ENCODE measurements at places on chromosomes 5 and 9.
A peak's percentile ranks its signal among the peaks of the same experiment; 100 is the strongest.

DNA sequence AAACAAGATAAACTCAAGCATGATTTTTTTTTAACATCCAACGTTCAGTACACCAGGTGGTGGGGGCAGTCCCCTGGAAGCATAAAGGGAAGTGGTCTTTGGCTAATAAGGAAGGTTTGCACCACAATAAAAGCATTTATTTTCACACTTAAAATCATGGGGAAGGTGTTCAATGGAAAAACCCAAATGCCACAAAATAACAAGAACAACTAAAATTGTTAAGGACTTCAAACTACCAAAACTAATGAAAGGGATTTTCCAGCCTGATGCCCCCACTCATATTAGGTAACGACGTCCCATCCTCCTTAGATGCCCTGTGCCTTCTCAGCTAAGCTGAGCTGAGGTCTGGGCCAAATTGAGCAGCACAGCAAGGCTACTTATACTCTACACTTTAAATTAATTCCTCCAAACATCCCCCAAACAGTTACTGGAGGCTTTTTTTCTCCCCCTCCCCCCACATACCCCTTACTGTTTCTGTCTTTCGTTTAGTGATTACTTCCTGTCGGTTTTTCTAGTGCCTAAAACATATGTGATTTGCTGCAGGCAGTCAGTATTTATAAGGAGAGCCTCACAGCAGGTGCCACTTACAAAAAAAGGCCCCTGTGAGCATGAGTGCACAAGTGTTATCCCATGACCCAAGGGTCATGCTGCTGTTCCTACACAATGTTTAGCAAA is 259.7 kb upstream of the ZNF608 start:
- DNase-seq = no peak

GRCh38 chr5:109234381-109234780 is 175.4 kb downstream of the PJA2 start:
- no peak for DNase-seq

DNA sequence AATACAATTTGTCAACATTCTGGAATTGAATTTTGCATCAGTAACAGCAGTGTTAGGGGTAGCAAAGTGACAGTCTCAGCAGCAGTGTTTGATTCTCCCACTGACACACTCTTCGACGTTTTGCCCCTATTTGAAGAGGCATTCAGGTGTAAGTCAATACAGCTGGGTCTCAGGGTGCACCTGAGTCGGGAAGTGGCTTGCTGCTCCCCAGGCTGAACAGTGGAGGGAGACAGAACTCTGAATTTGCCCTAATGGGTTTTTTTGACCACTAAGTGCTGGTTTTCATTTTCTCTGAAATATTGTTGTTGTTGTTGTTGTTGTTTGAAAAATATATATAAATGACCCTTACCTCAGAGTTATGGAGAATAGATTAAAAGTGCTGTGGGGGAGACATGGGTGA is 223.2 kb downstream of the TLR4 start:
- no peak for DNase-seq

DNA sequence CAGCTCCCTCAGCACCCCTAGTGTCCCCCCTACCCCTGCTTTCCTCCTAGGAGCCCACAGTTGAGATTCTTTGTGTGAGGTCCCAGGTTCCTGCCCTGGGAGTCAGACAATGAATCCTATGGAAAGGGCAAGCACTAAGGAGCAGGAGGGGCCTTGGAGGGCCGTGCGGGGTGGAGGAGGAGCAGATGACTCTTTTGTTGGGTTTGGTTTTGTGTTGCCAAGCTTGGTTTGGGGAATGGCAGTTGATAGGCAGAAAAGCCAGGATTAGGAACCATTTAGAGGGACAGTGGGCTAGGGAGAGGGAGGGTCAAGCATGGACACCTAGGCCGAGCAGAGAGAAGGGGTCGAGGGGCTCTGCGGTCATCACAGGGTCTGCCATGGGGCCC is 61.6 kb upstream of the SPTLC1 start:
- DNase-seq = no peak

DNA sequence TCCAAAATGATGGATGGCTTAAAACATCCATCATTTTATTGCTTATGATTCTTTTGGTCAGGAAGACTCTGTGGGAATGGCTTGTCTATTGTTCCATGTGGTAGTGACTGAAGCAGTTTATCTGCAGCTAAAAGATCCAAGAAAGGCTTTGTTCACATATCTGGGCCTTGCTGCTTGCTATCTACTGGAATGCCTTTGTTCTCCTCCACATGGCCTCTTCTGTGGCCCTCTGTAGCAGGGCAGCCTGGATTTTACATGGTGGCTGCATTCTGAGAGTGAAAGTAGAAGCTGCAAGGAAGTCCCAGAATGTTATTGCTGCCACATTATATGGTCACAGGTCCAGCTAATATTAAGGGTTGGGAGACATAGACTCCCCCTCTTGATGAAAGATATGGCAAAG is 35.1 kb downstream of the DMXL1 start:
- no peak for DNase-seq

- DNase-seq = no peak
Observed at GRCh38 chr5:15236911-15237508, 263.0 kb upstream of the FBXL7 start.

DNA sequence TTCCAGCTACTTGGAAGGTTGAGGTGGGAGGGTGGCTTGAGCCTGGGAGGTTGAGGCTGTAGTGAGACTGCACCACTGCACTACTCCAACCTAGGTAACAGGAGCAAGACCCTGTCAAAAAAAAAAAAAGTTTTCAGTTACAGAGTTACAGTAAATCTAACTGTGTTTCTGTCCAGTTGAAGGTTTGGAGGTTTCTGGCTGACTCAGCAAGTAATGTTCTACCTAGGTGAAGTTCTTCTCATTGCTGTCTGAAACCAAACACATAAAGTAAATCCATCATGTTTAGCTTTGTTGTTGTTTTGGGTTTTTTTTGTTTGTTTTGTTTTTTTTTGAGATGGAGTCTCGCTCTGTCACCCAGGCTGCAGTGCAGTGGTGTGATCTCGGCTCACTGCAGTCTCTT is 7.9 kb upstream of the ANKHD1 start:
- no peak for DNase-seq

DNA sequence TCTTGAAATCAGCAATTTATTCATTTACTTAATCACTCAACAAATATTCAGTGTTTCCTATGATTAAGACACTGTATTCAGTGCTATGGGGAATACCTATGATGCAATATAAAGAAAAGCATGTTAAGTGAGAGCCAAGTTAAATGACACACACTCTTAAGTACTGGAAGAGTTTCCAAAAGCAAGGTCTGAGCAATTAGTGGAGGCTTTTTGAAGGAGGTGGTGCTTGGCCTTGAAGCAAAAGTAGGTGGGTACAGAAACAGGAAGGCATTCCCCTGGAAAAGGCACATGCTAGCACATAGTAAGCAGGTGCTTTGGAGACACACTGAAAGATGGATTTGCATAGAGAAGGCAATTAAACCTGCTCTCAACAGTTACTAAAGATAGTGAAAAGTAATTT is 4.0 kb downstream of the TSLP start:
- peak; percentile 91 for DNase-seq

DNA sequence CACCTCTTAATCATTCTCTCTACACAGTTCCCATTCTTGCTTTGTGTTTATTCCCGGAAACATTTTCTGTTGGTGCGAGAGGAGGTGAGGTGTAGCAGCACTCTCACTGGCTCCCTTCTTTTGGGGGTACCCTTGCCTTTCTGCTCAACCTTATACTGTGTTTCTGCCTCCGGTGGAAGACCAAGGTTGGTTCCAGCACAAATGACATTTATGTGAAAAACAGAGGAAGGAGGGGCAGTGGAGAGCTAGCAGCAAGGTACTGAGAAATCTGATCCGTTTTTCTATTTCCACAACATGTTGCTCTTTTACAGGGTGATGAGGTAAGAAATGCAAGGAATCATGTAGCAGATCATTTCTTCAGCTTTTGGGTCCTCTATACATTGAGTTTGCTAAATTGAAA is 648.0 kb upstream of the DMAC1 start:
- DNase-seq = no peak

GRCh38 chr9:137286975-137287383 is 9.5 kb downstream of the TOR4A start:
- no peak for DNase-seq

- DNase-seq = no peak
Observed at GRCh38 chr9:71571186-71571585, 197.1 kb downstream of the CEMIP2 start.

- DNase-seq = no peak
Observed at GRCh38 chr5:2557435-2557834, 194.0 kb downstream of the IRX2 start.

DNA sequence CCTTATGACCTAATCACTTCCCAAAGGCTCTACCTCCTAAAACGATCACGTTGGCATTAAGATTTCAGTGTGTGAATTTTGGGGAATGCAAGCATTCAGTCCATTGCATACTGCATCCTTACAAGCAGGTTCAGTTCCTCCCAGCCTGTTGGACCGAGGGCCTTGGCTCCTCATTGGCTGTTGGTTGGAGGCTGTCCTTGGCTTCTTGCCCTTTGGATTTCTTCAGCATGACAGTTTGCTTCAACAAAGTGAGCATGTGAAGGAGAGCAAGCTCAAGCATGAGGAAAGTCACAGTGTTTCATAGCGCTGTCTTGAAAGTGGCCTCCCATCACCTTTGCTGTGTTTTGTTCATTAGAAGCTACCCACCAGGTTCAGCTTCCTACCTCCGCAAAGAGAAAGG is 109.5 kb downstream of the GADD45G start:
- peak; percentile 13 for DNase-seq

- no peak for DNase-seq
Observed at GRCh38 chr9:17081814-17082213, 53.0 kb upstream of the CNTLN start.

DNA sequence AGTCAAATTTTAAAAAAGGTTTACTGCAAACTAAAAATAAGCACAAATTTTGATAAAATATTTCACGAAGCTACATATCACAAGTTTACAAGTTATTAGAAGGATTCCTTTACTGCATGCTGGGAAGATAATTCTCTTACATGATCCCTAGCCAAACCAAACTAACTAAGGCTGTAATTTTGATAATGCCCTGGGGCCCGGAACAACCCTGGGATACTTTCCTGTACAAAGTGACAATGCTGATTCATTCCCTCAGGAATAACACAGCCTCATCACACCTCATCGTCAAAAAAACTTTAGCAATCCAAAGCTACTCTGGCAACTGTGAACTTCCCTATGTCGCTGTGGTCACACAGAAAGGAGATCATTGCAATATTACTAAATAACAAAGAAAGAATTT is 402.9 kb downstream of the RAB3C start:
- no peak for DNase-seq

DNA sequence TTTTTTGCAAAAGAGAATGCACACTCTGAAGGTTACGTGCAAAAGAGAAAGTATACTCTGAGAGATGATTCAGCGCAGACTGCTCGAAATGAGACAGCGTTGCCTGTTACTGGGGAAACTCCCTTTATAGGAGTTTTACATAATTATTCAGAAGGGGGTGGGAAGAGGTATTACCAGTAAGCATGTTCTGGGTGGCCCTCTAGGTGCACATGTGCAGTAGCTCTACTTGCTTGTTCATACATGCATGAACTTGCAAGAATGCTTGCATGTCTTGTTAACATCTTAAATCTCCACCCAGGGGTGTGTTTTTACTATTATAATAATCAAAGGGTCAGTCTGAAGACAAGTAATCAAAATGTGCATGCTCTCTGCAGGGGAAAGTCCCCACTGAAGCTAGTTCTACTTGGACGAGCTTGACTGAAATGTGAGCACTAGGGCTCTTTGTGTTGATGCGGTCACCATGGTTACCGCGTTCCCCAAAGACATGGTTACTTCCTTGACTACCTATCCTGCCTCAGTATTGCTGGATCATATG is 75.5 kb downstream of the SGCD start:
- DNase-seq = no peak

DNA sequence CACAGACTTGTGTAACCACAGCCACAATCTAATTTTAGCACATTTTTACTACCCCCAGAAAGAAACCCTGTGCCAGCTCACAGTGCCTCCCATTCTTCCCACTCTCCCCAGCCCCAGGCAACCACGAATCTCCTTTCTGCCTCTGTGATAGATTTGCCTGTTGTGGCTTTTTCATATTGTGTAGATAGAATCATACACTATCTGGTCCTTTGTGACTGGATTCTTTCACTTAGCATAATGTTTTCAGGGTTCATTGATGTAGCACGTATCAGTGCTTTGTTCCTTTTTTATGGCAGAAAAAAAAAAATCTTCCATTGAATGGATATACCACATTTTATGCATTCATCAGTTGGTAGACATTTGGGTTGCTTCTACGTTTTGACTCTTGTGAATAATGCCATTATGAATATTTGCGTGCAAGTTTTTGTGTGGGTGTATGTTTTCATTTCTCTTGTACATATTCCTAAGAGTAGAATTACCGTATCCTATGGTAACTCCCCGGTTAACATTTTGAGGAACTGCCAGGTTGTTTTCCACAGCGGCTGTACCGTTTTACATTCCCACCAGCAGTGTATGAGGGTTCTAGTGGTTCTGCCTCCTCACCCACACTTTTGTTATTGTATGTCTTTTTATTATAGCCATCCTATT is 64.5 kb downstream of the RCL1 start:
- peak; percentile 34 for DNase-seq

- no peak for DNase-seq
Observed at GRCh38 chr9:111922324-111923013, 25.9 kb downstream of the UGCG start.

DNA sequence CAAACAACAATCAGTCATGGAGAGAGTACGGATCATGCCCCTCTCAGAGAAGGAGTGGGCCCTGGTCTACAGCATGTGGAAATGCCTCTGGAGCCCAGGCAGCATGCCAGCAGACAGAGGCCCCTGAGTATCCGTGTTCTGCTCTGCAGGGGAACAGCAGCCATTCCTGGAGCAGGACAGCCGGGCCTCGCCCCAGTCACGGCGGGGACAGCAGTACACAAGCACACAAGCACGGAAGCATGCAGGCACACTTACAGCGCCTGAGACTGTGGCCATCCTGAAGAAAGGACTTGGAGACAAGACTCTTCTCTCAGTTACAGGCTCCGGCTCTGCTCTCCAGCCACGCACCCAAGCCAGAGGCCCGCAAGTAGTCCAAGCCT is 102.6 kb upstream of the ALDH1B1 start:
- no peak for DNase-seq

DNA sequence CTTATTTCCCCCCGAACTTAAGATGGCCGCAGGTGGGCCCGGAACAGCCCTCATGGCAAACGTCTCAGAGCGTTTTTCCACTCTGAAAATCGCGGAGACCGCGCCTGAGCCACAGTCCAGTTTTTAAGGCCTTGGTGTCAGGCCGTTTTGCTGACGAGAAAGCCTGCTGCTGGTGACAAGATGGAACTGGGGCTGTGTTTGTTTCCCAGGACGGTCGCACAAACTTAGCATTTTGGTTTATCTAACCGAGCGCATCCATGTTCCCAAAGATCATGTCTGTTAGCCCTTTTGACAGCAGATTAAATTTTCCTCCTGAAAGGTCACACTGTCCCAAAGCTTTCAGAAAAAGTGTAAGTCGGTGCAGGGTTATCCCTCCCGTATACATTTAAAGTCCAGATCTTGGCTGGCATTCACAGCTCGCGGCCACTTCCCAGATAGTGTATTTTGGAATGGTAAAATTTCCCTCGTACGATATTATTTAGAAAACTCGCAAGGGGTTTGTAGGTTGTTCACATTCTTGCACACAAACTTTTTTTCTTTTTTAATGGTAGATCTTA is 812 bp downstream of the SREK1 start:
- DNase-seq = no peak

Data from fibroblast of skin of scalp (primary cell).